ENCODE measurements at places on chromosomes 12 and 14.

- no peak for DNase-seq
Observed at GRCh38 chr12:118183711-118184110, 47.8 kb downstream of the PEBP1 start.

DNA sequence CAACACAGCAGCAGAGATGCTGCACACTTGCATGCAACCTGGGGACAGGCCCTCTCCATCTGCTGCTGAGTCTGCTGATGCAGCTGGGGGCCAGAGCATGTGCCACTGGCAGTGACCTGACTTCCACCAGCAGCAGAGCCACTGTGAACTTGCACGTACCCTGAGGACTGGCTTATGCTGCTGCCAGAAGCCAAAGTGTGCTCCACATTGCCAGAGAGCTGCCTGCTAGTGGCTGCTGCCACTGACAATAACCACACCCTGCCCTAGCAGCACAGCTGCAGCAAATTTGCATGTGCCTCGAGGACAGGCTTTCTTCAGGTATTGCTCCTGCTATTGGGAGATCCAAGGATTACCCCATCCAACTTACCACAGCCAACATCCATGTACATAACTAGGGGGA is 4.5 kb upstream of the PRR4 start:
- no peak for DNase-seq

DNA sequence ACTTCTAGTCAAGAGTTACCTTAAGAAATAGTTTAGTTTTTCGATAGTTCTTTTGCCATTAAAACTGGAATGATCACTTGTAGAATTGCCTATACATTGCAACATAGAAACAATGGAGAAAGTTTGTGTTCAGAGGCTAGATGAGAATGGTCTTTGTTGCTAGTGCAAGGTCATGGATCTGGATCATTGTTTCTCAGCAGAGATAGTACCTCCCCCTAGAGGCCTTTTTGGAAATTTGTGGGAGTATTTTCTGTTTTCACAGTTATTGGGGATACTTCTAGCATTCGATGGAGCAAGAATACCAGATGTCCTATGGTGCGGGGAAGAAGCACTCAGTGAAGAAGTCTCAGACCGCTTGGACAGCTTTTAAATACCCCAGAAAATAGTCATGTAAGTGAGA is 138.8 kb upstream of the HMGA2 start:
- no peak for DNase-seq

DNA sequence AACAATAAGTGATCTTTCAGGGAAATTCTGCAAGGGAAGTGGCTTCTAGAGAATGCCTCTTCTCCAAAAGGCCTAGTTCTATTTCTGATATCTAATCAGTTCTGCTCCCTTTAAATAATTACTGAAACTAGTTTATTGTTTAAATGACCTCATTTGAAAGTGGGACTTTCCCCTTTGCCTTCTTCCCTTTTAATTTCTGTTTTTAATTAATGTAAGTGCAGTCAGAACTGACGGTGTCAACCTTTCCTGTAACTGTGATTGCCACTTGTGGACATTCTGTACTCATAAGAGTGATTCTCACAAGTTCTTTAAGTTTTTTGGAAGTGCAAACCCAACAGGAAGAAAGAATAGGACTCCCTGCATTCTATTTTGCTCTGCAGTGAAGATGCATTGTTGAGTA is 265.3 kb upstream of the PLEKHG7 start:
- DNase-seq = no peak

- DNase-seq = no peak
Observed at GRCh38 chr14:100434033-100434601, 111.0 kb downstream of the SLC25A47 start.

All from D721Med (cell line).